ENCODE measurements at places on chromosomes 12 and 14.

GRCh38 chr14:55354500-55354899, 57.1 kb downstream of the ATG14 start:
- no peak for DNase-seq

GRCh38 chr12:116489116-116489515, 70.1 kb upstream of the MAP1LC3B2 start:
- no peak for DNase-seq

- DNase-seq = no peak
Observed at GRCh38 chr12:111221062-111222026, 147.6 kb downstream of the PHETA1 start.

DNA sequence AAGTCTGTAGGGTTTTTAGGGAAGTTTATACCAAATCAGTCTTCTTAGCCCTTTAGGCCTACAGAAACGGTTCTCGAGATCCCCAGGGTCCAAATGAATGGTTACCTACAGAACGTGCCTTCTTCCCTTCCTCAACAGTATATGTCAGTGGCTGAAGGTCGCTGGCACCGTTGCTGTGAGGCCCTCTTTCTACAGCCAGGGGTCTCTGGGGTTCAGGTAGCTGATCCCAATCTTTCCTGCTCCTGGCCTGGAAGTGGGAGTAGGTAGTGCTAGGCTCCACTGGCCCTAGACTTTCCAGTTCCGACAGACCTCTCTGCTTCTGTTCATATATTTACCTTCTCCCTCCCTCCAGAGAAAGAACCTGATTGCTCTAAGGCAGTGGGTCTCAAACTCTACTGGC, 6.4 kb upstream of the EGLN3 start:
- no peak for DNase-seq

GRCh38 chr14:94115631-94116030, 5.1 kb downstream of the IFI27 start:
- no peak for DNase-seq

DNA sequence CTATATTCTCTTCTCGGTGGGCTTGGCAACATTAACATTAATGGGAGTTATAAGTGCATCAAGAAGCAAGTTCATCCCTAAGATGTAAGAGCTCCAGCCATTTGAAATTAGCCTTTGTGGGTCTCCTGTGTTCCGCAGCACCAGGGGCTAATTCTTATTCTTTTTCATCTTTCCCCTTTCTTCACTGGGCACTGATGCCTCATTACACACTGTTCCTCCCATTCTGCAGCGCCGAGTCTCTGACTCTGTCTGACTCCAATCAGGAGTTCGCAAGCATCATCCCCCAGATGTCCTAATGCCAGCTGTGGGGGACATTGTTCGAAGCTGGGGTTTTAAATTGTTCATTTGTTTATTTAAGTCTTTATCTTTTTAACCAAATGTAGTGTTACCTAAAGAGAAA, 341.3 kb downstream of the EGLN3 start:
- DNase-seq = no peak

DNA sequence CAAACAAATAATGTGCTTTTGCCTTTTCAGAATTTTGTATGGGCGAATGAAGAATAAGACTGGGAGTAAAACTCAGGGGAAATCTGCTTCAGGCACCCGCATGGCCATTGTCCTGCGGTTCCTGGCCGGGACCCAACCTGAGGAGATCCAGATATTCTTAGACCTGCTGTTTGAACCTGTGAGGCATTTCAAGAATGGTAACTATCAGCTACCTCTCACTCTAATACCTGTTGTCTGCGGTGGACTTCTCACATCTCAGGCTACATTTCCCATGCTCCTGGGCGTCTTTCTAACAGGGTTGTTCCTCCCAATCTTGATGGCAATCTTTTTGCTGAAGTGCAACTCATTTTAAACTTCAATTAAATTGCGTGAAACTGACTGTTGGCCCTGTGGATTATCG, 47.1 kb downstream of the UTP20 start:
- no peak for DNase-seq

DNA sequence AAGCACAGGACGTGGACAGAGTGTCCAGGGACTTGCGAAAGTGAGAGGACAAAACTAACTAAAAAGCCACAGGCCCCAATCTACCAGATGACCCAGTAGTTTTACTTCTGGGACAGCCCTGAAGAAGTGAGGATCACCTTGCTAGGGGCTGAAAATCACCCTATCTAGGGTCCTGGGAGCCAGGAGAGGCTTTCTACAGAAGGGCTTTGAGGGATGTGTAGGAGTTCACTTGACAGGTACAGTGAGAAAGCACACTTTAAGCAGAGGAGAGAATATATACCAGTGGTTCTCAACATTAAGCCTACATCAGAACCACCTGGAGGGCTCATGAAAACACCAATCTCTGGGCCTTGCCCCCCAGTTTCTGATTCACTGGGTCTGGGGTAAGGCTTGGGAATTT, 60.8 kb downstream of the ZNF664 start:
- no peak for DNase-seq

All from NCI-H446 (cell line).